Ascending aorta (tissue), 2 donors: ENCODE measurements at places on chromosomes 12 and 14. TPM values are rescaled to one million over a fixed set of nuclear protein-coding genes. Genes with fewer than 3 reads are reported as not detected.

The C14orf180 gene
- total RNA-seq = 0.21 TPM

The TMPRSS12 gene
- not detected for total RNA-seq

The EIF2S3B gene
- total RNA-seq = not detected

The POU6F1 gene
- total RNA-seq = 24.7 TPM

DNA sequence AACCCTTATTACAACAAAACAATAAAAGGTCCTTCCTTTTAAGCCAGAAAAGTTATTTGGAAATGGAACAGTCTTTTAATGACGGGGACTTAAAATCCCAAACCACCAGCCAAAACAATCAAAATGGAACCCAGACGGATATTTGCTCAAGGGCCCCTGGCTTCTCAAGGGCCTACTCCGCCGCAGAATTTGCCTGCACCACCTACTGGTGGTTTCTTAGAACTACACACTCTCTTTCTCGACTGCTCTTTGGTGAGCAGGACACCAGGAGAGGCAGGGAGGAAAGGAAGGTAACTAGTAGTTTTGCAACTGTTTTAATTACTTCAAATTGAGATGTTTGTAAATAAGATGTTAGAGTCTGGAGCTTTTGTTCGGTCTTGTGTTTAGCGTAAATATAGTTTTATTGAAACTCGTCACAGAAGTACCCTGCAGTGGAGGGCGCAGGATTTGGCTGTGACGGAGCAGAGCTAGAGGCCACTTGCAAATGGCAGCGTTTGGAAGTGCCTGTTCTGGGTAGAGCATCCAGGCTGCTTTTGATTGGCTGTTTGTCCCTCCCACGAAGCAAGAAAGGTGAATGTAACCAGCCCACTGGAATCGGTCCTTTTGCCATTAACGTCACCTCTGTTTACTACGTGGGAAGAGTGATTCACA is 238.5 kb downstream of the CACNA1C start:
- DNase-seq = no peak

DNA sequence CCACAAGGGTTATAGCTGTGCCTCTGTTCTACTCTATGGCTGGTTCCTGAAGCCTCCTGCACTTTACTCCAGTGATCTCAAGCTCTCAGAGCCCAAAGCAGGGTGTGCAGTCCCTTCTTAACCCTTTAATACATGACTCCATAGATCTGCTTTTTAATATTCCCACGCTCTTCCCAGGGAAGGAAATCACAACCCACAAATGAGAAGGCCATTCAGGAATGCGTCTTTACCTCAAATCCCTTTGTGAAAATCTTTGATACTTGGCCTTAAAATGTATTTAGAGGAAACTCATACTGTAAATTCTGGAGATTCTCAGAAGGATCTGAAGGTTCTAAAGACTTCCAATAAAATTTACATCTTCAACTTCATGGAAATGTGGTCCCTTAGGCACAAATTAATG is 17.0 kb downstream of the NID2 start:
- no peak for DNase-seq

DNA sequence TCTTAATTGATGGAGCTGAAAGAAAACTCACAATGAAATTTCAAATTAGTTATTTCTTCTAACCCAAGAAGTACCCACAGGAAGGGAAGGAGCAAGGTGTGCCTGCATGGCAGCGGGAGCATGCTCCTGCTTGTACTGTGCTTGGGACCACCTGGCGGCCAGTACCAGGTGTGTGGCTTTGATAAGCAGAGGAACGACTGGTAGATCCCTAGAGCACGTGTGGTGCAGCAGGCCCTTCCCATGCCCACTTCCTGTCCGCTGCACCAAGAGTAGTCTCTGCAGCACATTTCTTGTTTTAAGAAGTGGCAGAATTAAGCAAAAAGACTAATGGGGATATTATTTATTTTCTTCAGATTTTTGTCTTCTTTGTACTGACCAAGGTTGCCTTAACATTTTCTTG is 122.3 kb upstream of the ATF1 start:
- DNase-seq = no peak

- no peak for DNase-seq
These were observed 55.2 kb downstream of the MSRB3 start for GRCh38 chr12:65333649-65334048.

- DNase-seq = no peak
These were observed 47.9 kb downstream of the MAP1LC3B2 start for GRCh38 chr12:116607039-116607438.
